ENCODE measurements at places on chromosomes 7 and 10.

DNA sequence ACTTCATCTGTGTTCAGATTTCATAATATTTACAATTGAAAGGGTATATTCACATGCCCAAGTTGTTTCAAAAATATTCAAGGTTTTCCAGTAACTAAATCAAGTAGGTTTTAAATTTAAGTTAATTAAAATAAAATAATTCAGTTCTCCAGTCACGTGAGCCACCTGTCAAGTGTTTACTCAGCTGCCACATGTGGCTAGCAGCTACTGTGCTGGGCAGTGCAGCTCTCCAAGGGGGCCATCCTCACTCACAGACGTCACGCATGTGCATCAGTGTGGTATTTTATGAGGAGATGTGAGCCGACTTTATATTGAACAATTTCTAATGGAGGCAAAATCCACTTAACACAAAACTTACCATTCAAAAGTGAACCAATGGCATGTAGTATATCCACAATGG lies 69.7 kb upstream of the CAMK2B start:
- peaks cover 29% of the 10 kb centered on the region for H3K4me1 ChIP-seq
- H3K27me3 ChIP-seq: no peaks in the 10 kb centered on the region

- H3K4me1 ChIP-seq: no peaks in the 10 kb centered on the region
- no peak overlapping the region for H3K27ac ChIP-seq
- H3K27me3 ChIP-seq: no peaks in the 10 kb centered on the region
- no peak for DNase-seq
- no peak overlapping the region for H3K4me3 ChIP-seq
- H3K36me3 ChIP-seq: no peaks in the 10 kb centered on the region
Measured at GRCh38 chr7:146136357-146136875, 19.8 kb downstream of the CNTNAP2 start.

DNA sequence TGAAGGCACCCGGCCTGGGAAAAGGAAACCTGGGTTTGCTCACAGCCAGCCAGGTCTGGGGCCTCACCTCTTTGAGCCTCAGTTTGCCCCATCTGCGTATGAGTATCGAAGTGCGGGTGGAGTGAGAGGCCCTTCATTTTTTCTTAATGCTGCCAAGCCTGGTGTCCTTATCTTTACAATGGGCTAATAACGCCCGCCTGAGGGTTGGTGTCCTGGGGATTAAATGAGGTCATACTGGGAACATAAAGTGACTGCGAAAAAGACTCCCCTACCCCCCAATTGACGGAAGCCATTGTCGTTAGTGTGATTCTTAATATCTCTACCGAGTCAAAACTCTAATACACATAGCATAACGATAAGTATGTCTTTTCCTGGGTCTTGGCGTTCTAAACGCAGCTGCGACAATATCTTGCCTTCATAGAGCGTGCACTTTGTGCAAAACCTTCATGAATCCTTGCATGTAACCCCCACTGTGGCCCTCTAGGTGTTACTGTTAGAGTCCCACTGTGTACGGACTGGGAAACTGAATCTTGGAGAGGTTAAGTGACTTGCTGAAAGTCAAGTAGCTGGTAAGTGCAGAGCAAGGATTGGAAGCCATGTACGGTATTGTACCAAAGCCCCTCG lies 11.4 kb upstream of the GRB10 start:
- peaks cover 27% of the 10 kb centered on the region for H3K4me1 ChIP-seq
- peak overlapping the region; percentile 36 for H3K4me3 ChIP-seq
- H3K27me3 ChIP-seq: no peaks in the 10 kb centered on the region
- H3K36me3 ChIP-seq: no peaks in the 10 kb centered on the region

DNA sequence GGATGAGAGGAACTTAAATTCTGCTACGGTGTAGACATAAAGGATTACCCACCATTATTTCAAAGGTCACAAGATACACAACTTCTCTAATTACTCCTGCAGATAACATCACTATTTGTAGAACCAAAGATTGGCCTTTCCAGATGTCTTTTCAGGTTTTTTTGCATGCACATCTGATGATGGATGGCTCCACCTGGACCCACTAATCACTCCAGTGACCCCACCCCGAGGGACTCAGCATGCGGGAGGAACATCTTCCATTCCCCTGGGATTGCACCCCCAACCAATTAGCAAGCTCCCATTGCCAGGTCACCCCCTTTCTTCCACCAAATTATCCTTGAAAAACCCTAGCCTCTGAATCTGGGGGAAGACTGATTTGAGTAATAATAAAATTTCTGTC lies 608.9 kb downstream of the CNTNAP2 start:
- no peaks in the 10 kb centered on the region for H3K36me3 ChIP-seq
- DNase-seq: no peak
- H3K27ac ChIP-seq: no peak overlapping the region
- no peak overlapping the region for H3K4me3 ChIP-seq
- H3K27me3 ChIP-seq: no peaks in the 10 kb centered on the region
- no peaks in the 10 kb centered on the region for H3K4me1 ChIP-seq

DNA sequence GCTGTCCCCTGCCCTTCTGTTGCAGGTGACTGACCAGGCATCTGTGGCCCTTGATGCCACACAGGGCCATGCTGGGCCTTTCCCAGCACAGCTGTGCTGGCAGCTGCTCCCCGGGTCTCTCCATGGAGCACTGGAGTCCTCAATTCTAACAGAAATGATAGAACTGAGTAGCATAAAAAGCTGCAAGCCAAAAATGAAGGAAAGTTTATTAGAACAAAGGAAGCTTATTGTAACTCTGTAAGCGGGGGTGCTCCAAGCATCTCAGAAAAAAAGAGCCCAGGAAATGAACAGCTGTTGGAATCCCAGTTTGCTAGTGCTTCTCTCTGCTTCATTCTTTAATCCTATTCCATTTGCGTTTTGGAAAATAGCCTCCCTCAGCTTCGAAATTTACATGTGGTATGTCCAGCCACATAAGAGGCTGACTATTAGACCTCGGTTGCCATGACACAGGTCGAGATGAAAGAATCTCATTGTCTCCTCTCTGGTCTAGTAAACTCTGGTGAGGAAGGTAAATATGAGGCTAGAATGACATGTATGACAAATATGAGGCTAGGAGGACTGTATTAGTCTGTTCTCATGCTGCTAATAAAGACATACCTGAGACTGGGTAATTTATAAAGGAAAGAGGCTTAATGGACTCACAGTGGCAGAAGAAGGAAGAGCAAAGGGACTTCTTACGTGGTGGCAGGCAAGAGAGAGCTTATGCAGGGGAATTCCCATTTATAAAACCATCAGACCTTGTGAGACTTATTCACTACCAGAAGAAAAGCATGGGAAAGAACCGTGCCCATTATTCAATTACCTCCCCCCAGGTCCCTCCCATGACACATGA lies 23.7 kb downstream of the EPDR1 start:
- H3K4me3 ChIP-seq: no peak overlapping the region
- DNase-seq: peak; percentile 32
- H3K27me3 ChIP-seq: no peaks in the 10 kb centered on the region

DNA sequence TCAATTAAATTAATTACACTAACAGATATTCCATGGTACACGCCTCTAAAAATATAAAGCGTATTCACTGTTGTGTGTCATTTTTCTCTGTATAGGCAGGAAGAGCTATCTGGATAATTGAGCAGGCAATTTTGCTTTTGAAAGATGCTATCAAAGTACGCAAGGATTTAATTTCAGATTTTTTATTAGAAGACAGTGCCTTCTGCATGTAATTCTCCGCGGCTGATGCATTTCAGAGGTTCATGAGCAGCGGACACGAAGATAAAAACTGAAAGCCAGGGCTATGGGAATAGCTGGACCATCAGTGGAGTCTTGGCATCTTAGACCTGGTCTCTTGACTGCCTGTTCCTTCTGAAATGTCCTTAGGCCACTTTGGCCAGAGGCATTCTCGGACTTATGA lies 35.7 kb upstream of the SDK1 start:
- H3K4me3 ChIP-seq: no peak overlapping the region
- H3K36me3 ChIP-seq: no peaks in the 10 kb centered on the region
- DNase-seq: no peak
- H3K27ac ChIP-seq: no peak overlapping the region
- no peaks in the 10 kb centered on the region for H3K27me3 ChIP-seq
- no peaks in the 10 kb centered on the region for H3K4me1 ChIP-seq

GRCh38 chr7:30897770-30898169 lies 13.9 kb upstream of the AQP1 start:
- no peak for DNase-seq
- H3K36me3 ChIP-seq: no peaks in the 10 kb centered on the region
- no peak overlapping the region for H3K27ac ChIP-seq
- H3K27me3 ChIP-seq: no peaks in the 10 kb centered on the region

DNA sequence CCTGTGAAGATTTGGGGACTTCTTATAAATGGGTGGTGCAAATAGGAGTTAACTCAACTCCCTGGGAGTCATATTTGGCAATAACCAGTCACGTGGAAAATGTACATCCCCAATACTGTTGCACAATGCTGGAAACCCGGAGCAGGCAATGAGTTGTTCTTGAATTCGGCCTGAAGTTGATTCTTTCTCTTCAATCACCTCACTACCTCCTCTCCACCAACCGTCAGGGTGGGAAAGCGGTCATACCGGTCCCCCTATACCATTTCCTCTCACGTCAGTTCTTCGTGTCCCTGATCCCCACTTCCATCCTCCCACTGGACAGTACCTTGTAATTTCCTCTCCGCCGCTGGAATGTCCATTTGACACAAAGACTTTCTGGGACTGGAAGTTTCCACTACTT lies 2.8 kb downstream of the GIMAP5 start:
- no peak for DNase-seq
- peaks cover 3% of the 10 kb centered on the region for H3K36me3 ChIP-seq
- H3K4me1 ChIP-seq: peaks cover 56% of the 10 kb centered on the region
- peak overlapping the region; percentile 91 for H3K27ac ChIP-seq
- H3K27me3 ChIP-seq: no peaks in the 10 kb centered on the region

- H3K27ac ChIP-seq: no peak overlapping the region
- no peak overlapping the region for H3K4me3 ChIP-seq
- no peaks in the 10 kb centered on the region for H3K27me3 ChIP-seq
- no peaks in the 10 kb centered on the region for H3K36me3 ChIP-seq
Measured at GRCh38 chr7:7329326-7329725, 147.0 kb downstream of the C1GALT1 start.

DNA sequence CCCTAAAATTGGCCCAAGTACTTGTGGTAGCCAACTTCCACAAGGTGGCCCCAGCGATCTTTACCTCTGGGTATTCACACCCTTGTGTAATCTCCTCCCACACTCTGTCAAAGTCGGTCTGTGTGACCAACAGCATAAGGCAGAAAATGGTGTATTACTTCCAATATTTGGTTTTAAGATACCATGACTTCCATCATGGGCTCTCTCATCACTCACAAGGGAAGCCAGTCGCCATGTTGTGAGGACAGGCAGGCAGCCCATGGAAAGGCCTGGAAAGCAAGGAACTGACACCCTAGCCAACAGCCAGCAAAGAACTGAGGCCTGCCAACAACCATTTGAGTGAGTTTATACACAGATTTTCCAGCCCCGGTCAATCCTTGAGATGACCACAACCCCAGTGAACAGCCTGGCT lies 91.0 kb upstream of the KMT2E start:
- peaks cover 5% of the 10 kb centered on the region for H3K4me1 ChIP-seq
- DNase-seq: peak; percentile 81
- no peaks in the 10 kb centered on the region for H3K36me3 ChIP-seq

GRCh38 chr10:113130014-113130641 lies 180.1 kb downstream of the TCF7L2 start:
- H3K4me1 ChIP-seq: peaks cover 22% of the 10 kb centered on the region
- no peaks in the 10 kb centered on the region for H3K36me3 ChIP-seq
- peak overlapping the region; percentile 22 for H3K4me3 ChIP-seq
- no peaks in the 10 kb centered on the region for H3K27me3 ChIP-seq

DNA sequence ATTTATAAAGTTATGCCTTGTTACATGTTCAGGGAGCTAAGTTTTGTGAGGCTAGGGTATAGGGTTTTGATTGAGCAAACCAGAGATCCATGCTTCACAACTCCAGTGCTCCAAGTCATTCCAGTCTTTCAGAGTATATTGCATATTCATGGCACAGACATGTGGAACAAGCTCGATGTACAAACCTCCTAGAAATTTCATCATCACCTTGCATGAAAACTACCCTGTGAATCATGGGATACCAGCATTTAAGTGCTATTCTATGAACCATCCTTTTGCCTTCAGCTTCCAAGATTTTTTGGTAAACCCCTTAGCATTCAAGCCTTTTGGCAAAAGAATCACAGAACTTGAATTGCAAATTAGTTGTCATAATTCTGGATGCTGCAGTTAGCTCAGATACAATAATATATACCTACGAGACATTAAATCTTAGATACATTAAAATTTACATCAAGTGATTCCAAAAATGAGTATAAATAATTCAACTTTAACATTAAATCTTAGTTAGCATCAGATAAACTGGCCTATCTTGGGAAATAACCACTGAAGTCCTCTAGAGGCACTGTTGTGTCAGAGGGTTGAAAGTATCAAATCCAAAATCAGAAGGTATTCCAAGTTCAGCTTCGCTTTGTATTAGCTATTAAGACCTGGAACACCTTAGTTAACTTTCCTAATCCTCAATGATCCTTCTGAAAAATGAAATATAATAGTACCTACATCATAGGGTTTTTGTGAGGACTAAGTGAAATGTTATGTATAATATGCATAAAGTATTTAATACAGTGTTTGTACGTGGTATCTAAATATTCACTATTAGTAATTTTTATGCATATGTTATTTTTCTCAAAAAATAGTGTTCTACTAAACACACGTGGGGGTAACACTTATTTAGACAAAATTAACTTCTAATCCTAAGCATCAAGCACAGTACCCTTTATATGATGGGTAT lies 55.5 kb upstream of the CABCOCO1 start:
- H3K4me3 ChIP-seq: no peak overlapping the region
- no peak for DNase-seq
- H3K27me3 ChIP-seq: no peaks in the 10 kb centered on the region
- no peaks in the 10 kb centered on the region for H3K36me3 ChIP-seq
- no peaks in the 10 kb centered on the region for H3K4me1 ChIP-seq

GRCh38 chr10:110860576-110861241 lies 11.0 kb upstream of the PDCD4 start:
- H3K4me3 ChIP-seq: no peak overlapping the region
- H3K4me1 ChIP-seq: peaks cover 32% of the 10 kb centered on the region
- no peaks in the 10 kb centered on the region for H3K36me3 ChIP-seq
- peak overlapping the region; percentile 99 for H3K27ac ChIP-seq
- DNase-seq: no peak
- no peaks in the 10 kb centered on the region for H3K27me3 ChIP-seq

DNA sequence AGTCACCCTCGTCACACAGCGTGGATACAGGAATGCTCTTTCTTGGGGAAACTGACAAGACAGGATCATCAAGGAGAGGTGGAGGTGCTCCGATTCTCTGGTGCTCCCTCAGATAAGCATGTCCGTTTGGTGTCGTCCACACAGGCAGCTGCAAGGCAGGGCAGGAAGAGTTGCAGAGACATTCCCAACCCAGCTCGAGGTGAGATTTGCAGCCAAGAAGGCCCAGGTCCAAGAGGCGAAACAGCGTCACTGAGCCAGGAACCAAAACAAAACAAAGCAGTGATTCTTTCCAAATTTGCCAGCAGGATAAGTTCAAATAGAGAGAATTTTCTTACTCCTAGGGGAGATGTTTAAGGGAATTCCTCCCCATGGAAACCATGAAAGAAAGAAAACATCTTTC lies 386.5 kb upstream of the PFKP start:
- no peaks in the 10 kb centered on the region for H3K36me3 ChIP-seq
- no peaks in the 10 kb centered on the region for H3K27me3 ChIP-seq
- no peaks in the 10 kb centered on the region for H3K4me1 ChIP-seq
- no peak overlapping the region for H3K27ac ChIP-seq
- no peak overlapping the region for H3K4me3 ChIP-seq

GRCh38 chr10:79416578-79417255 lies 28.7 kb downstream of the ZCCHC24 start:
- H3K27ac ChIP-seq: no peak overlapping the region
- no peaks in the 10 kb centered on the region for H3K36me3 ChIP-seq
- H3K4me3 ChIP-seq: no peak overlapping the region
- no peak for DNase-seq

- DNase-seq: no peak
- H3K4me1 ChIP-seq: no peaks in the 10 kb centered on the region
- no peaks in the 10 kb centered on the region for H3K27me3 ChIP-seq
- H3K27ac ChIP-seq: no peak overlapping the region
- no peaks in the 10 kb centered on the region for H3K36me3 ChIP-seq
Measured at GRCh38 chr10:63738410-63738809, 217.2 kb downstream of the REEP3 start.
